ENCODE measurements at places on chromosomes 4 and X.

- no peak for DNase-seq
Measured at GRCh38 chr4:10302096-10302495, 155.1 kb downstream of the ZNF518B start.

DNA sequence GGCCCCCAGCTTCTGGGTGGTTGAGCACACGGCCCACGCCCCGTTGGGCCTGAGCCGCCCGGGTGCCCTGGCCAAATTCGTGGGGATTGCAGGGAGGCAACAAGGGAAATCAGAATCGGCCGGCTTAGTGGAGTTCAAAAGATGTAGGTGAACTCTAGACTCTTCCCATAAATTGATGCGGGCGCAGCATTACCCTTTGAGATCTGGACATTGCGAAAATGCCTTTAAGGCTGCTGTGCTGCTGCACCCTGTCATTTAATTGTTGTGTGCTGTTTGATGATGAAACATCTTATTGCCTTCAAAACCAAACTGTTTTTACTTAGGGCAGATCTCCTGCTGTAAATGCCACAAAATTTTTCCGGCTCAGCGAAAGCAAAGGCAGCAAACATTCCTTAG, 409 bp upstream of the MPP1 start:
- no peak for DNase-seq

GRCh38 chr4:48410812-48411211, 69.5 kb downstream of the SLAIN2 start:
- no peak for DNase-seq

GRCh38 chr4:29970626-29971025, 749.5 kb upstream of the PCDH7 start:
- no peak for DNase-seq

GRCh38 chr4:103415801-103416200, 217.7 kb upstream of the CENPE start:
- DNase-seq, result no peak

GRCh38 chrX:128781506-128781905, 729.3 kb upstream of the ACTRT1 start:
- DNase-seq, result no peak

DNA sequence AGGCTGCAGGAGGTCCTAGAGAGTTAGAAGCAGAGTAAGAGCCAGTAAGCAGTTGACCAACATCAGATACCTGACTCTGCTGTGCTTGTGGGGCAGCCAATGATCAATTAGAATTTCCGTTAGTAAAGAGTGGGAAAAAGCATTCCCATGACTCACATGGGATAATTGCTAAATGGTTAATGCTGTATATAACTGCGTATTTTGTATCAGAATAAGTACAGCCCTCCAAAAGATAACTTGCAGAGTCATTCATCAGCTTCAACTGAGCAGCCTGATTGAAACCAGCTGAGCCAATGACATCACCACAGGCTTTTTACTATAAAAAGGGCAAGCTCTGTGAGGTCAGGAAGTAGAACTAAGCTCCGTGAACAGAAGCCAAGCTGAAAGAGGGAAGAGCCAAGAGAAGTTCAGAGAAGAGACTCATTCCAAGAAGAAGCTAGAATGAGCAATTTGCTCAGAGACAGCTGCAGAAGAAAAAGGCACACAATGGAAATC, 67.9 kb downstream of the PPP3CA start:
- DNase-seq, result no peak

DNA sequence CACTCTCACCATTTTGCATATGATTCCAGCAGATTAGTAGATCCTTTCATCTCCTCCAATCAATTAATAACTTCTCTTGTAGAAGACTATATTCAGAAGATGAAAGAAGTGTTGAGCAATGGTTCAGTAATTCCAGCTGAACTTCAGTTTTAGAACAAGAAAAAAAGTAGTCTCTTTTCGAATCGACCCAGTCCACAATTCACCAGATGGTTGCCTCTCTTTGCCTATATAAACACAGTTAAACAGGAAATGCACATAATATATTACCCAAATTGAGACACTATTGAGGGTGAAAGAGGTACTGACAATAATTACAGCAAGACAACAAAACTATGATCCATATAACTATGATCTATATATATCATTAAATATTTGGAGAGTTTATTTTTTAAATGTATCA, 16.8 kb upstream of the FAM241A start:
- DNase-seq, result no peak

DNA sequence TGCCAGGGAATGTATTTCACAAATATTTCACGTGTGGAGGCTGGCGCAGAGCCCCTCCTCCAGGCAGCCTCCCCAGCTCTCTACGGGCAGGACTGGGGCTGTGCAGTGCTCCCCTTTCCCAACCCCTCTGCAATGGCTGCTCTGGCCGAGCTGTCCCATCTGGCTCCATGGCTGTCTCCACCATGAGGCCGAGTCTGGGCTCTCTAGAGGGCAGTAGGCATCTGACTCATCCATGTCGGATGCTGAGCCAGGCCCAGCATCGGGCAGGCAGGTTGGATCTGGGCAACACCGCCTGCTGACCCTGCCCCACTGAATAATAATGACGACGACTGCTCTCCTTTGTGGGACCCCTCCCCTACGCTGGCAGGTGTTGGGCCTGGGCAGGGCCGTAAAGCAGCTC, 11.0 kb upstream of the SH3TC1 start:
- DNase-seq, result no peak

DNA sequence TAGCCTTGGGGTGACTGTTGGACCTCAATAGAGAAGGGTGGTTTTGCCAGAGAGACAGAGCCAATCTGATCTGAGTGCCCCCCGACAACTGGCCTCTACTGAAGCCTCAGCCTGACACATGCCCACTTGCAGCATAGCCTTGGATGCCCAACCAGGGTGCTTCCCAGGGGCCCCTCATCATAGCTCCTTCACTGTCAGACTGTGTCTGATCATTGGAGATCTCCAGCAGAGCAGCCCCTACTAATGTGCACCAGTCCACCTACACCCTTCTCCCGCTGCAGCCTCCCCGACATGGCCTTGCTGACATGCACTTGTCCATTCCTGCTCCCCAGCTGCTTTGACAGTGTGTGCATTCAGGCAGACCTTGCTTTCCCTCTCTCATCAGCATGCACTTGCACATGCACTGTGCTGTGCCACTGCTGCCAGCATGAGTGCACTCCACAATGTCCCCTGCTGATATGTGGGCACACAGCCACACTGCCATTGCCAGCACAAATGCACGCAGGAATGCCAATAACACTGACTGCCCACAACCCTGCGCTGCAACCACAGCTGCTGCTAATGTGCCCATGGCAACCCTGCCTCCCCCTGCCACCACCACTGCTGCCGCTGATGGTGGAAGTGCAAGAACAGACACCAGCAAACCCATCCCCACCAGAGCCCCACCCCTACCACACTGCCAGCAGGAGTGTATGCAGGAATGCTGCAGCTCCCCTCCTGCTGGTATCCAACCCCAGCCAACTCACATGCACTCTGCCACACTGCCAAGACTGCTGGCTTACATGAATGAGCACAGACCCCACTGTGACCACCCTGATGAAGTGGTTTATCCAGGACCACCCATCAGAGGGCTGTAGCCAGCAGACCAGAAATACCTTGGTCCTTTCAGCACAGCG, 68.1 kb upstream of the ZMAT1 start:
- no peak for DNase-seq

- DNase-seq, result no peak
Measured at GRCh38 chrX:66622209-66622608, 16.7 kb downstream of the EDA2R start.

DNA sequence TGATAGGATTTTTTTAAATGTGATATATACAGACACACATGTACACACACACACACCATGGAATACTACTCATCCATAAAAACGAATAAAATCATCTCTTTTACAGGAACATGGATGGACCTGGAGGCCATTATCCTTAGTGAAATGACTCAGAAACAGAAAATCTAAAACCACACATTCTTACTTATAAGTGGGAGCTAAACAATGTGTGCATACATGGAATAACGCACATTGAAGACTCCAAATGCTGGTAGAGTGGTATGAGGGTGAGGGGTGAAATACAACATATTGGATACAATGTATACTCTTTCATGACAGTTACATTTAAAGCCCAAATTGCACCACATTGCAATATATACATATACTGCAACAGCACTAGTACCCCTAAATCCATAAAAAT, 120.2 kb upstream of the ADGRL3 start:
- DNase-seq, result no peak

DNA sequence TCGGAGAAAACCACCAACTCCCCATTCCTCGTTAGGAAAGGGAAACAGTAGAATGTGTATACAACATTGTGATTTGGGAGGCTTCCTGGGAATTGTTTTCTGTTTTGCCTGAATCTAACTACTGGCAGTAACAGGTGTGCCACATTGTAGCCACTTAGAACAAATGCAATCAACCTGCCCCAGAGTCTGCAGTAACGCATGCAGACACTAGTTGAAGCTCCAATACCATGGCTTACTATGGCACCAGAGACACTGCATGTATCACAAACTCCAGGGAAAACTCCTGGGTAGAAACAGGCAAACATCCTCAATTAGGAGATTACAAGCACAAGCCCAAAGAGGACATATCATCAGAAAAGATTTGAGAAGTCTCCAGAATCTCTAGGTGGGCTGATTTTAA, 154.2 kb upstream of the NEIL3 start:
- DNase-seq, result no peak

GRCh38 chr4:40040908-40041307, 15.7 kb upstream of the N4BP2 start:
- DNase-seq, result no peak

Data from stimulated activated CD8-positive, alpha-beta memory T cell treated with anti-CD3 and anti-CD28 coated beads, Interleukin-4, amount 100 ng/mL, for 1 hour (primary cell).